Esophagus muscularis mucosa (tissue), 4 donors: ENCODE measurements at places on chromosomes 1 and 21.

GRCh38 chr1:201707656-201708055 is 121.3 kb upstream of the IPO9 start:
- no peak for DNase-seq

DNA sequence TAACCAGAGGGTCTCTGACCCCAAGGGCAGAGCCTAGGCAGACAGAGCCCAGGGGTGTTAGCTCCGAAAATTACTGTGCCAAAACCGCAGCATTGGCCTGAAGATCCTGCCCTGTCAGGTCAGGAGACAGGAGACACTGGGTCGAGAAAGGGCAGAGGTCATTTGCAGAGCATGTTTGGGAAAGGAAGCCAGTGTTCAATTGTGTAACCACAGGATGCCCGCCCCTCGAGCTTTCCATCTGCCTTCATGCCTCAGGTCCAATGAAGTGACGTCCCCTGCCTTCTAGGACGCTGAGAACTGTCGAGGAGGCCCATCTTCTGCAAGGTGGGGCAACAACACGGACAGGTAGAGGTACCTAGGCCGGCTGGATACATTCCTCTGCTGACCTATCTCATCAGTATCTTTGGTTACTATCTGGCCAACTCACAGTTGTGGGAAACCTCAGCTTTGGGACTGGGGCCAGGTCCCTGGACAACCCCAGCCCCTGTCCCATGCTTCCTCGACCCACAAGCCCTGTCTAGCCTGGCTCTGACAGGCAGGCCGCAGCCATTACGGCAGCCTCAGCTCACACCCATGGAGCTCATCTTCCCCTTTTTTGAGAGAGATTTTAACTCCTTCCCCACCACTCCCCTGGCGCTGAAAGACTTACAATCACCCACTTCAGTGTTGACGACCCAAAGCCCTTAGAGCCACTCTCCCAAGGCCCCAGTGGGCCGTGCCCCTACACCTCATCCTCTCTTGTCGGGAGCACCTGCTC is 1.3 kb downstream of the ARL8A start:
- no peak for DNase-seq

GRCh38 chr1:108590957-108591356 is 31.1 kb downstream of the EEIG2 start:
- DNase-seq: no peak

- DNase-seq: no peak
Measured at GRCh38 chr1:37930246-37931101, 16.4 kb downstream of the INPP5B start.

- DNase-seq: no peak
Measured at GRCh38 chr1:46303872-46304326, 401 bp downstream of the UQCRH start.

DNA sequence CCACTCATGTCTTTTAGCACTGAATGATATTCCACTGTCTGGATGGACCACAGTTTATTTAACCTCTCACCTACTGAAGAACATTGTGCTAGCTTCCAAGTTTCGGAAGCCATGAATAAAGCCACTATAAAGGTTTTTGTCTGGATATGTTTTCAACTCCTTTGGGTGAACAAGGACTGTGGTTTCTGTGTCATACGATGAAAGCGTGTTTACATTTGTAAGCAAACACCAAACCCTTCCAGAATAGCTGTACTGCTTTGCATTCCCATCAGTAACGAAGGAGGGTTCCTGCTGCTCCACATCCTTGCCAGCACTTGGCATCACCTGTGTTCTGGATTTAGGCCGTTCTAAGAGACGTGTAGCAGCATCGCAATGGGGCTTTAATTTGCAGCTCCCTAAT is 10.7 kb upstream of the ARHGEF16 start:
- no peak for DNase-seq
